ENCODE measurements at places on chromosomes 11 and 22.

DNA sequence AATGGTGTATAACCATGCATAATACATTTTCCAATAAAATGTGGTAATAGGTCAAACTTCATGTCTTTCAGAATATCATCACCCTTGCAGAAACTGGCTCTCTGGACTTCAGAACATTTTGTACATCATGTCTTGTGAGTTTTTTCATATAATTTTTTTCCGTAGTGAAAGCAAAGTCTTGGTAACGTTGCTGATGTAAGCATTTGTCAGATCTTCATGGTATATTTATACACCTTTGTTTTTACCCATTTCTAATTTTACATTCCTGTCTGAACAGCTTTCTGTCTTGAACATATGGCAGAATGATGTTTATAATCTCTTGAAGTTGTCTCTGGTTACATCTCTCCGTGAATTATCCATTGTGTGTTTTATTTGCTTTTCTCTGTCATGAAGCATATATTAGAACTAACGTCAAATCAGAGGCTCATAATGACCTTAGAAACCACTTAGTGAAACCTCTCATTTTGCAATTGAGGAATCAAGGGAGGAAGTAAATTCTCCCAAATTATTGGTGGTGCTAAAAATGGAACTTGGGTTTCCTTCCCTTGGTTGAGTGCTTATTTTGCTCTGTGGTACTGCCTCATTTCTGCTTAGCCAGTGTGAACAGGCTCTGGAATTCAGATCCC, 37.4 kb downstream of the CSRP3 start:
- no peak for DNase-seq

- DNase-seq, result no peak
These were observed 1.5 kb downstream of the FADS3 start for GRCh38 chr11:61889831-61890230.

- no peak for DNase-seq
These were observed 288.4 kb upstream of the CCDC90B start for GRCh38 chr11:83574519-83574918.

DNA sequence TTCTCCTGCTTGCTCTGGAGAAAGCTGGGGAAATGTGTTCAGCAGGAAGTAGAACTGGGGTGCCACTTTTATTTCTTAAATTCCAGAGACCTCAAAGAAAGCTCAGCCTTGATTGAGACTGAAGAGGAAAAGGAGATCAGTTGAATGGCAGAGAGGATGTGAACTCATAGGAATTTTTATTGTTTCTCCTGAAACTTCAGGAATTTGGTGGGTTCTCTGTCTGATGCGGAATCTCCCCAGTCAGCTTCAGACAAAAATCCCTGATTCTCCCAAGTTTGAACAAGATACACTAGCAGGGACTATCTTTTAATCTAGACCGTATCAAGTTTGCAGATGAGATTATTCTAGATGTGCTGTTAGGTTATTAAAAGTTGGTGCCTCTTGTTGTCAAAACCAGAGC, 23.0 kb downstream of the EHF start:
- DNase-seq, result no peak

- no peak for DNase-seq
These were observed 827.4 kb downstream of the OPCML start for GRCh38 chr11:132704781-132705375.

DNA sequence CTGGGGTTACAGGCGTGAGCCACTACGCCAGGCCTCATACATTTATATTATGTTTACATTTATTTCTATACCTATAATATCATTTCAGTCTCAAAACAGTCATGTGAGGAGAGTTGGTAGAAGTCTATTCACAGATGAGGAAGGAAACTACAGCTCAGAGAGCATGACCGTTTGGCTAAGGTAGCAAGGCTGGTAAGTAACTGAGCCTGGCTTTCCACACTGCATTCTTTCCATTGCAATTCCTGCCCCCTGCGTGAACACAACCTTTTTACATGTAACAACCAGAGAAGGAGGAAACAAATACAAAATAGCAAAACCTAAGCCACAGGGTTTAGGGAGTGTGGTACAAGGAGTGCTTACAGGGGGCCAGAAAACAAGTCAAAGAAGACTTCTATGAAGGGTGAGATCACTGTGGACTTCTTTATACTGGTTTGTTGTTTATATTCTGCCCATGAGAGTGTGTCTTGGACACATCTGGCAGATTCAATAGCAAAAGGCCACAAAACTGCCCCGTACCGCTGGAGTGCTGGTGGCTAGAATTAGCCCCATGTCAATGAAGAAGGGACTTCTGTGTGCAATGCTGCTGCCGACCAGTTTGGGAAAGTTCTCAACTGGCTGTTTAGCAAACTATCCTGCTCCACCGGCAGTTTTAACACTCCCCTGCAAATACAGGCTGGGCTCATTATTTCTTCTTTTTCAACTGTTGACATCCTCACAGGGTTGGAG, 19.0 kb downstream of the MICAL3 start:
- DNase-seq, result no peak

- peak; percentile 93 for DNase-seq
These were observed 24.9 kb upstream of the CHKA start for GRCh38 chr11:68146010-68146540.

- DNase-seq, result peak; percentile 83
These were observed 1.2 kb upstream of the ARHGEF12 start for GRCh38 chr11:120334894-120335462.
